ENCODE measurements at places on chromosomes 4 and X.

- DNase-seq = no peak
Observed at GRCh38 chr4:165096776-165097175, 15.9 kb downstream of the TMEM192 start.

DNA sequence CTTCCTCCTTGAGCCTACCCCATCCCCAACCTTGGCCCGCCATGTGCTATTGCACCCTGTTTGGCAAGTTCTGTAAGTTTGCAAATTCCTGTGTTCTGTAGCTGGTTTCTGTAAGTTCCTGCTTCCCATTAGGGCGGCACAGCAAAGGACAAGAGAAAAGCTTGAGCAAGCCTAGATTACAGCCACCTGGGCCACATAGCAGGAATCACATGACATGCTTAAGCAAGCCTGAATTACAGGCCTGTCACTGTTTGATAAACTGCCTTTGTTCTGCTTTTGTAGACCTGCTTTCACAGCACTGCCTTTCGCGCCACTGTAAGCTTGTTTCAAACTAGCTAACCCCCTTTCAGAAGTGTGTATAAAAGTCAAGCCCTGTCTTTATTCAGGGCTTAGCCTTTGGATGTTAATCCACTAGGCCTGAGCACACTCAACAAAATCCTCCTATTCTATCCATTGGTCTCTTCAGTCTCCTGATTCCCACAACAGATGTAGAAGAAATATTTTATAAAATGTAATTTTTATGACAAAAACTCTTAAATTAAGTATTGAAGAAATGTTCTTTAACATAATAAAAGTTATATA, 906.8 kb upstream of the NDST4 start:
- DNase-seq = no peak

- DNase-seq = no peak
Observed at GRCh38 chr4:8045909-8046308, 106.2 kb upstream of the AFAP1 start.

- no peak for DNase-seq
Observed at GRCh38 chr4:158778712-158779111, 9.9 kb downstream of the FNIP2 start.

GRCh38 chr4:12724510-12724909, 759.6 kb downstream of the RAB28 start:
- DNase-seq = no peak

GRCh38 chr4:140743194-140743931, 12.8 kb downstream of the TBC1D9 start:
- no peak for DNase-seq

DNA sequence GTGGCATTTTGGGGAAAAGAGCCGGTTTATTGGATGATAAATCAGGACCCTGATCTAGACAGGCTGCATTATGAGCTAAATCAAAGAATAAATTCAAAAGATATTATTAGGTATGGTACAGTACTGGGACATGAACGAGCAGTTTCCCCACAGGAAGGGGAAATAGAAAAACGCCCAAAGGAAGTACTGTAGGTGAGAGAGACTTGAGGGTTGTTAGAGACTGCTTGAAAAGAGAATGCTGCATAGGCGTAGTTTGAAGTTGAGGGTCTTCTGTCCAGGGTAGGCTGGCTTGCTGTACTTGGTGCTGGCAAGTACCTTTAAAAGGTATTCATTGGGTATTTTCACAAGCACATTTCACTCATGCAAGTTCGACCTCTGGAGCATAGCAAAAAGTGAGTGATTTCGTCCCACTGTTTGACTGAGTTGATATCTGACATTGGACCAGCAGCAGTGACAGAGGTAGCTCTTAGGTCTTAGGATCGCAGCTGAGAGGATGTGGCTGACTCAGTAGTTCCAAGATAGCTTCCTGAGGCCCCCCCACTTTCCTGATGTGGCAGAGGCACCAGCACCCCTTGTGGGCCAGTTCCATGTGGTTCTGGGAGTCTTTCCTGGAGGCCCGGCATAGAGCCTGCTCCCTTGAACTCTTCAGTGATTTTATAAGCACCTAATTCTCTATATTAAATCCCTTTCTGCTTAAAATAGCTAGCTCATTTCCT, 64.3 kb downstream of the TMEM131L start:
- peak; percentile 63 for DNase-seq

- DNase-seq = no peak
Observed at GRCh38 chr4:110364911-110365520, 110.9 kb upstream of the ENPEP start.

DNA sequence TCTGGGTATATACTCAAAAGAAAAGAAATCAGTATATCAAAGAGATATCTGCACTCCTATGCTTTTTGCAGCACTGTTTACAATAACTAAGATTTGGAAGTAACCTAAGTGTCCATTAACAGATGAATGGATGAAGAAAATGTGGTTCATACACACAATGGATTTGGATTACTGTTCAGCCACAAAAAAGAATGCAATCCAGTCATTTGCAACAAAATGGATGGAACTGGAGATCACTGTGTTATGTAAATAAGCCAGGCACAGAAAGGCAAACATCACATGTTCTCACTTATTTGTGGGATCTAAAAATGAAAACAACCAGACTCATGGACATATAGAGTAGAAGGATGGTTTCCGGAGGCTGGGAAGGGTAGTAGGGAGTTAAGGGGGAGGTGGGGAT, 17.6 kb upstream of the NXT2 start:
- no peak for DNase-seq

DNA sequence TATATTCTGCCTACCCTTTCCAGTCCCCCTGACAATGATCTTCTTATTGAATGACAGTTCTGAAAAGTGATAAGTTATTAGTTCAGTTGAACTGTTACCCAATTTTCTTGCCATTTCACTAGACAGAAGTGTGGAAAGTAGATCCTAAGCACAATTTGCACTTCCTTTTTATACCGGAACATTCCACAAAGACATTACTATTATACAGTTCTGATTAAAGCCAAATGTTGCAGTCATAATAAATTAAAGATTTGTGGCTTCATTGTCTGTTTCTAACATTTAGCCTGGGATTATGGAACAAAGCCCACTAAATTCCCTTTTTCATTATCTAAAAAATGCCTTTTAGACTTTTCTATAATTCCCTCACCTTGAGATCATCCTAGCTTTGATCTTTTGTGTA, 13.8 kb downstream of the SH3BGRL start:
- DNase-seq = no peak

DNA sequence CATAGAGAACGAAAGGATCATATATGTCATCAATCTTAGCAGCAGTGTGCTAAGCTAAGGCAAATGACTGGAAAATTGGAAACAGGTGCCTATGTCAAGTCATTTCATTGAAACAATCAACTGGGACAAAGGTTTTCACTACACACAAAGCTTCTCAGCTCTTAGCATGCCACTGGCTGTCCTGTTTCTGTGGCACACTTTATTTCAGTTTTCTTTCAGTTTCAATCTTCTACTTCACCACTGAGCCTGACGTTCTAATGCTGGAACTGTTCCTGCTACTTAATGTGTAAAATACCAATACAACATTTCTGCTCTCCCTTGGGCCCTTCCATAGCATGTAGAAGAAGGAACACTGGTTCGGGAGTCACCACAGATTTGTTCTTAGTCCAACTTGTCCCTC, 378.3 kb upstream of the FMR1 start:
- DNase-seq = no peak

GRCh38 chr4:149897783-149898182, 82.1 kb upstream of the IQCM start:
- no peak for DNase-seq

DNA sequence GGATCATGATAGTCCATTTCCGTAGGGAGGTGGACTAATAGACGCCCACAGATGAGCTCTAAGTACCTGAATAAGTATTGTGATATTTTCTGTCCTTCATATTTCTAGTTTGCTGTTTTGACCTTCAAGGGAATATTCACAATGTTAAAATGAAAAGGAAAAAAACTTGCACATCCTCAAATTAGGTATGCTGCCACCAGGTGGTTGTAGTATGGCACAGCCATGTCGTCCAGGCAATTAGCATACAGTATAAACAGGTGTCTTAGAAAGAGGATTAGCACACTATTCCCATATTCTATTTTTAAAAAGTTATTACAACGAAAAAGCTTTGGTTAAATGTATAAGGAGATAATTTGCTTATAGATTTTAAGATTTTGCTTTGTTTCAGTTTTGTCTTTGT, 802.0 kb downstream of the RPA4 start:
- DNase-seq = no peak

GRCh38 chr4:45897946-45898585, 225.8 kb downstream of the GABRG1 start:
- DNase-seq = no peak

- no peak for DNase-seq
Observed at GRCh38 chr4:24993551-24994080, 37.1 kb downstream of the LGI2 start.

- no peak for DNase-seq
Observed at GRCh38 chr4:152479428-152480026, 56.4 kb downstream of the FBXW7 start.

DNA sequence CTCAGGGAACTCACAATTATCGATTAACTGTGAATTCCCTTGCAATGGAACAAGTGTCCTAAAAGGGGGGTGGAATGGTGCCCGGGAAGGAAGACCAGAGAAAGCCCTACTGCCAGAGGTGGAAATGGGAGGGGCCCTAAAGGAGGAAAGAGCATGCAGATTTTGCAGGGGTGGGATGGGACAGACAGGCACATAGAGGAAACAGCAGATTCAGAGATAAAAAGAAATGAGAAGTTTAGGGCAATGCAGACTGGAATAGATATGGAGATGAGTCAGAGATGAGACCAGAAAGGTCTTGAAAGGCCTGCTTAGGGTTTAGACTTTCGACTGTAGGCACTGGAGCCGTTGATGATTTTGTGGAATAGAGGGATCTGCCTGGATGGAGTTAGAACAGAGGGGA, 57.4 kb upstream of the PITX2 start:
- no peak for DNase-seq

DNA sequence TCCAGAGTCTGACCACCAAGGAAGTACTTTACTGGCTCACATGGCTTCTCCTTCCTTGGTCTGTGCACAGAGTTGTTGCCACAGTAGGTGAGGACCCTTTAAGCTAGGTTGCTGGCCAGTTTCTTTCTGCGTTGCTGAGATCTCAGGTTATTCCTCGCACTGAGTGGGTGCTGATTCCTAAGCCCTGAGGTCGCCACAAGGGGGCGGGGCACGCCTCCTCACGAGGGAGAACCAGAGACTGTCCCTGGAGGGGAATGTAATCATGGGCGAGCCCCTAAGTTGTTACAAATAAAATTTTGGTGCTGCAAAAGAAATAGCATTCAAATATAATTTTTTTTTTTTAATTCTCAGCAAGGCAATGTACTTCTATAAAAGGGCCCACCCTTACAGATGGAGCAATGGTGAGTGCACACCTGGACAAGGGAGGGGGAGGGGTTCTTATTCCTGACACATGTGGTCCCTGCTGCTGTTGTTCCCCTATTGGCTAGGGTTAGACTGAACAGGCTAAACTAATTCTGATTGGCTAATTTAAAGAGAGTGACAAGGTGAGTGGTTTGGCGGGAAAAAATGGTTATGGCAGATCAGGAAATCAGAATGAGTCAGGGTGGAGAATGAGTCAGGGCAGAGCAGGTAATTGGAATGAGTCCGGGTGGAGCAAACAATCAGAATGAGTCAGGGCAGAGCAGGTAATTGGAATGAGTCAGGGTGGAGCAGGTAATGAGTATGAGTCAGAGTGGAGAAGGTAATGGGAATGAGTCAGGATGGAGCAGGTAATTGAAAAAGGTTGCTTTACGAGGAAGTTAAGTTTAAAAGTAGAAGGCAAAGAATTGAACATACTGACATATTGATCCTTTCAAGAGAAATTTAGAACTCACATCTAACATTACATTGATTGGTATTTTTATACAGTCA, 107.5 kb downstream of the VSIG4 start:
- peak; percentile 47 for DNase-seq

GRCh38 chr4:88759895-88760290, 62.3 kb upstream of the NAP1L5 start:
- no peak for DNase-seq

DNA sequence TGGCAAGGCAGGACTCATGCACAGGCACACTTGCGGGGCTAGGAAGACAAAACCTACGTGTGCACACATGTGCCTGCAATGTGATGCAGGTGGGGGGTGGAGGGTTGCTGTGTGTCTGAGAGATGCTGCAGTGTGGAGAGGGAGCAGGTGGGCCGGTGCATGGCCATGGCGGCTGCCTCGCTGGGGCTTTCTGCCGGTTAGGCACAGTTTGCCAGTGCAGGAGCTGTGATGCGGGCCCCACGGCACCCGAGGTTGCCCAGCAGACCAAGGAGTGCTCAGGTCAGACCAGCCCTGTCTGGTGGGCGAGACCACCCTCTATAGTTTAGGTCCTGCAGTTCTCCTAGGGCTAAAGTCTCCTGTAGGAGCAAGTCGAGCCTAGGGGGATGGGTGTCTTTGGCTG, 4.4 kb upstream of the AFM start:
- no peak for DNase-seq

DNA sequence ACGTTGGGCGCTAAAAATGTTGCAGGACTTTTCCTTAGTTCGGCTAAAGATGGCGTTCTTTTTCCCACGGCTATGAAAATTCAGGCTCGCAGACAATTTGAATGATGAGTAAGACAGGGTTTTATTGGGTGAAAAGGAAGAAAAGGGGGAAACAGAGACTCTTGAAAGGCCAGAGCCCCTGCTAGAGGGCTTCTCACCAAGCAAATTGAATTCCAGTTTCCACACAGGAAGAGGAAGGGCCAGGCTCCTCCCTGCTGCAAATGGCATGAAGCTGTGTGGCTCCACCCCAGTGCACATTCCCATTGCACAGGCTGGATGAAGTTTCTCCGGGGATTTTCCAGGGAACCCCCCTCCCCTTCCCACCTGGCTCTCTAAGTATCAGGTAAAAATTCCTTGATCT, 210.9 kb downstream of the KLHL4 start:
- no peak for DNase-seq

DNA sequence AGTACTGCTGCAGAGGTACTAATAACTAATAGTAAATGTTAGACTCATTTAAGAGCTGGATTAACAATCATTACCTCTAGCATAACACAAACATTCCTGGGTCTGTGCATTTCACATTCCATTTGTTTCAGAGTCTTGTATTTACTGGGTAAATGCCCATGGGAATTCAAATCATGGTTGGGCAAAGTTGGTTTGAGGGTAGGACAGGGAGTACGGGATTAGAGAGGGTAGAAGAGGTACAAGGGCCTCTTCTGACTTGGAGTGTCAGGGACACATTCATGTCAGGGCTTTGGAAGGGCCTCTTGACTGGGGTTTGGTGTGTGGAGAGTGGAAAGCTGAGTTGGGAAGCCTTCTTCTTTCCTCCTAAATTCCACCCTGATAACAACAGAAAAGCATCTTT, 65.9 kb downstream of the WWC2 start:
- no peak for DNase-seq

GRCh38 chr4:43048570-43048969, 156.1 kb downstream of the GRXCR1 start:
- no peak for DNase-seq

All from activated CD8-positive, alpha-beta memory T cell treated with anti-CD3 and anti-CD28 coated beads, Interleukin-2, amount 10 ng/mL, durations not matched to agents 7 days and 5 days (primary cell).